Umbilical cord (tissue), 2 donors: ENCODE measurements at places on chromosomes 1 and 21.

DNA sequence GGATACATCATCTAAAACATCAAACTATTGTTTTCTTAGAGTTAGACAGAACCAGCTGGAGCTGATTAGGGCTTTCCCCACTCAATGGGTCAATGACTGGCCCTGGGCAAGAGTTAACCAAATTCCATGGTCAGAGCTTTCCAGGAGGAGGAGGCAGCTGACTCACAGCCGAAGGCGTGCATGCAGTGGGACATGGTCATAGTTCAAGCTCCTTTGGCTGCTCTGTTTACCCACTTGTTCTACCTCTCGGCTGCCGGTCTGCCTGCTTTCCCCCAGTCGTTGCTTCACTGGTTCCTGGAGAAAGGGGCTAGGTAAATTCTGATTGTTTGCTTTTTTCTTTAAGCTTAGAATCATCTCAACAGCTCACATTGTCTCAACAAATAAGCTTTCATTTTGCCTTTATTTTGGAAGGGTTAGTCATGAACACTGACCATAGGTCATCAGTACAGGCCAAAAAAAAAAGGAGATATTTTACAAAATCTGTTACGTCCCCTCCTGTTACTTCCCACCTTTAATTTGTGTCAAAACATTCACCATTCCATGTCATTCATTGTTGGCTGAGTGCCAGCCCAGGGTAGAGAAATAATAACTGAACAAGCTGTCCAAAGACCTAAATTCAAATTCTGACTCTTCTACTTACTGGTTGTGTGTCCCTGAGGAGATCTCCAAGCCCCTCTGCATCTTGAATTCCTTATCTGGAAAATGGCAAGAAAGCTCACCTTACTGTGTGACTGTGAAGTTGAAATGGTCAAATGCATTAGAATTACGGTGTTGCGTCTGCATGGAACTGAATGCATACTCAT lies 12.0 kb downstream of the MAB21L3 start:
- DNase-seq = no peak

DNA sequence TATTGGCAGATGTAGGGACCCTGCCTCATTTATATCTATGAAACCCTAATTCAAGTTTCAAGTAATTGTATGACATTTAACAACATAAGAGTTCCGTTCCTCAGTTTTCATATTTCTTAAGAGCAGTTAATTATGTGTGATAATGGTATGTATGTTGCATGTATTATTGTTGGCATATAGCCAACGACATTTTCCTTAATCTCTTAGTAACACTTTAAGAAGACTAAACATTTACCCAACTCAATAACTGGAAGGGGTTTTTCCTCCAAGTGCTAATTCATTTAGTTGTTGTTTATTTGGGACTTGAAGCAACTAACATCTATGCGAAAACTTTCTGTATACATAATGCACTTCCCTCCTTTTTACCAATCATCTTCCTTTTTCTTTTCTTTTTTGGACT lies 1.5 kb upstream of the RALGPS2 start:
- no peak for DNase-seq

- DNase-seq = peak; percentile 65
Measured at GRCh38 chr1:240691909-240692705, 80.2 kb upstream of the GREM2 start.

DNA sequence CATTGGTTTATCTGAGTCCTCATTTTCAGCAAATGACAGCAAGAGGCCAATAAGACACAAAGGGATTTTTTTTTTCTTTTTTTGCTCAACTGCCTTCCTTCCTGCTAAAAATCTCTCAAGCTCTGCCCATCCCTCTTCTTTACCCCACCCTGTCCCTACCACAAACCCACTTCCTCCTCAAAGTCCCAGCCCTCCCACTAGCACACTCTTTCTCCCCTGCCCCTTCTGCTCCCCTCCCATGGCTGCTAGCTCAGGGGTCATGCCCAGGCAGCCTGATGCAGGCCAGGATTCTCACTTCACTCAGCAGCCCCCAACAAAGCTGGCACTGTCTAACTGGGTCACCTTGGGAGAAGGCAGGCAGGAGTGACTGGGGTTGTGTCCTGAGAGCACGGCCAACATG lies 28.8 kb upstream of the PPP2R5A start:
- no peak for DNase-seq

DNA sequence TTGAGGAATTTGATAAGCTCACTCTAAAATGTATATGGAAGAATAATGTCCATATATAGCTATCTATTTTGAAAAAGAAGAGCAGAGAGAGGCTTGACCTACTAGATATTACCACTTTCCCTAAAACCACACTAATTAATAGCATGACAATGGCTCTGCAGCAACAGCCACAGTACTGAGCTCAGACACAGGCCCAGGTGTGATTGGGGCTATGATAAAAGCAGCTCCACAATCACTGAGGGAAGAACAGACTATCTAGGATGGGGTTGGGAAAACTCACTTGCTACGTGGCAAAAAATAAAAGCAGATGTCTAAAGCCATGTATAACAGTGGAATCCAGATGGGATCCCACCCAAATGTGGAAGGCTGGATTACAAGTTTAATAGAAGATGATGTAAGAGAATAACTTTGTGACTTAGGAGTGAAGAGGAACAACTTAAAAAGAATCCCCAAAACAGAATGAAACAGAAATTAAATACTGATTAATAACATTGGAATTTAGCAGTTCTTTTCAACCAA lies 80.8 kb upstream of the RAB4A start:
- peak; percentile 32 for DNase-seq

GRCh38 chr1:34779526-34779925 lies 1.5 kb upstream of the GJB3 start:
- no peak for DNase-seq

GRCh38 chr21:41289431-41289830 lies 27.2 kb upstream of the FAM3B start:
- no peak for DNase-seq

- DNase-seq = no peak
Measured at GRCh38 chr1:208808301-208808700, 564.1 kb upstream of the PLXNA2 start.

GRCh38 chr1:94805912-94806311 lies 14.2 kb upstream of the SLC44A3 start:
- DNase-seq = peak; percentile 64

GRCh38 chr1:8201331-8201861 lies 116.5 kb upstream of the SLC45A1 start:
- DNase-seq = no peak

DNA sequence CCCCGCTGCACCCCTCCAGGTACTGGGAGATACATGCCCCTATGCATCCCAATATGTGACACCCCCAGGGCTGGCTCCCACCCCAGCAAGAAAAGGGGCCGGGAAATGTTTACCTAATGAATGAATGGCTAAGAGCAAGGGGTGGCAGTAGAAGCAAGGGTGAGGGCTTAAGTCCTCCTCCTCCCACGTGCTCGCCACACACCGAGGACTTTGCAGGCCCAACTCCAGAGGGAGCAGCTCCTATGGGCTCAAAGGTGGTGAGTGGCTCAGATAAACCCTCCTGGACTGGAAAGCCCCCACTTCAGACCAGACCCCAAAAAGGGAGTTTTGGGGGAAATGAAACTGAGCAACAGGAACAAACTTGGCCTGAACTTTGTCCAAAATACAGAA lies 11.4 kb downstream of the SLC45A3 start:
- no peak for DNase-seq
